GM23248 (cell line): ENCODE measurements at places on chromosomes 2 and 18.

DNA sequence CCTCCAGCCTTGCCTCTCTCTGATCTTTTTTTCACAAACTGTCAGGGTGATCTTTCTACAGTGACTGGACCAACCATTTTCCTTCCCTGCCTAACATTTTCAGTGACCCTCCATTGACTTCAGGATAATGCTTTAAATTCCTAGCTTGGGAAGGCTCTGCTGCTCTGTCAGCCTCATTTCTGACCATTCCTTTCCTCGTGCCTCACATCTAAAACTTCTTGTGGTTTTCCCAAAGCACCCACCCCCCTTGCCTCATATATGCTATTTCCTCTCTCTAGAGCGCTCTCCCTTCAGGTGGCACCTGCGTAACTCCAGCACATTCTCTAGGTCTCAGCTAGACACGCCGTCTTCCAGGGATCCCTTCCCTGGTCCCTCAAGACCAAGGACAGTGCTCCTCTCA, 37.2 kb downstream of the DRC1 start:
- peak; percentile 40 for DNase-seq

DNA sequence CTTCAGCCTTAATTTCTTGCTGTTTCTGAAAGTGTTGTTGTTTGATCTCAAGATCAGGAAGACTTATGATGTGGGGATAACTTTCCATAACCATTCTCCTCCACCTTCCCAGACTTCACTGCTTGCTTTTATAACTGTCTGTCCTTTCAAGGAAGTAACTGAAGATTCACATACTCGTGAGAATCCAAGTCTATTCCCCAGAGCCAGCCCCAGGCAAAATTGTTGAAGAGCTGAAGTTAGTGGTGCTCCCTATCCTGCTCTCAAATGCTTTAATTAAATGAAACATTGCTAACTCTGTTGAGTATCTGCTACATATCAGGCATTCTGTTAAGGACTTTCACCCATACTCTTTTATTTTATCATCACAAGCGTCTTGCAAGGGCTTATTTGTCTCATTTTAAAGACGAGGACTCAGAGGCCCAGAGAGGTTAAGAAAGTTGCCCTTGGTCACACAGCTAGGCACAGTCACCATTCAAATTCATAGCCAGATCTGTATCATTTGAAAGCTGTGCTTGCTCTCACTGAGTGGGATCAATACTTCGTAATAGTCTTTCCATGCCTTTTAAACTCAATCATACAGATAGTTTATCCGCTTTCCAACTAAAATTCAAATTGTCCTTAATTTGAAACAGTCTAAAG, 189.8 kb upstream of the TCF4 start:
- DNase-seq = no peak

GRCh38 chr2:85330839-85331636, 3.2 kb upstream of the TGOLN2 start:
- no peak for DNase-seq

GRCh38 chr2:31087491-31087890, 50.7 kb downstream of the GALNT14 start:
- DNase-seq = no peak

DNA sequence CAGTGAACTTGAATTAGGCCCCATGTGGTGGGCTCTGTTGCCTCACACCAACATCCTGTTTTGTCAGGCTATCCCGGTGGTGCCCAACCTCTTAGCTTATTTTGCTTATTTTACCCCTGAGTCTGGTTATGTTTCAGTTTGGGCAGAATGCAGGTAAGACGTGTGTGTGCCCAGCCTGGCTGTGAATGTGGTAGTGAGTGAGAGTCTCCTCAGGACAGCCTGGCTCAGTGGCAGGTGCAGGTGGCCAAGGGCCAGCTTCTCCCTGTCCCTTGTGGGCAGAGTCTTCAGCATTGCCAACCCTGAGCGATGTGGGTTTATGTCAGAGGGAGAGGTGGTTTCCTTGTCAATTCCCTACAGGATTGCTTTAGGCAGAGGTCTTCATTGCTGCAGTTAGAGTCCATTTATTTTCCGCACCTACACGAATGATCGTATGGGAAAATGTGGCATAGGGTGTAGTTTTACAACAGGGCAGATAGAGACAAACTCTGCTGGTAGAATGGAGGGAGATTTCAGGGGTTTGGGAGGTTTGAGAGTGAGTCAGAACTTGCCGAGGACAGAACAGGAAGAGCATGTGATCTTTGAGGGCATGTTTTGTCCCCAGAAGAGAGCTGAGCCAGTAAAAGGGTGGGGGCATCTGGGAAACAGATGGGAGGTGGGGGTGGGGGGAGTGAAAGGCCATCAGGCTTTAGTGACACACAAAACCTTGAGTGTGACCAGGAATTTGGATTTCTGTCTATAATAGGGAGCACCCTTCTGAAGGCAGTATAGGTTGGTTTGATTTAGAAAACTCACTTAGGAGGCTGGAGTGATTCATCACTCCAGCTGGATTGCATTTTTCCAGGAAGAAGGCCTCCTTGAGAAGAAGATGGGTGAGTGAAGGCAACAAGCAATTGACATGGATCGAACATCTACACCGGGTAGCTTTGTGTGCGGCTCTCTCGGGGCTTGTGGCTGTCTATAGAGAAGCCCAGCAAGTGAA, 156.2 kb upstream of the CELF4 start:
- DNase-seq = no peak

DNA sequence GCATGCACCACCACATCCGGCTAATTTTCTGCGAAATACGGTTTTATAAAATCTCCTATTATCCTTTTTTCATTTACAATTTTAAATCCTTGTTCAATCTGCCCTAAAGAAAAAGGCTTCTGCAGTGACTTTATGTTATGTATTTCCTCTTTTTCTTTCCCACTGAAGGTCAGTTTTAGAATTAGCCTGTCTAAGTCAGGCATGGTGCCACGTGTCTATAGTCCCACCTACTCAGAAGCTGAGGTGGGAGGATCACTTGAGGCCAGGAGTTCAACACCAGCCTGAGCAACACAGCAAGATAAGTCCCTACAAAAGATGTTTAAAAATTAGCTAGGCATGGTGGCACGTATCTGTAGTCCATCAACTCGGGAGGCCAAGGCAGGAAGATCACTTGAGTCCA, 39.8 kb upstream of the TNFRSF11A start:
- DNase-seq = no peak

GRCh38 chr2:113754160-113754559, 2.3 kb downstream of the SLC35F5 start:
- no peak for DNase-seq

- no peak for DNase-seq
Measured at GRCh38 chr2:59677158-59677557, 876.3 kb downstream of the BCL11A start.
